Substantia nigra (tissue), 51 donors: ENCODE measurements at places on chromosomes 4 and X.

GRCh38 chrX:9992061-9992460, 24.9 kb downstream of the CLDN34 start:
- no peak for DNase-seq

DNA sequence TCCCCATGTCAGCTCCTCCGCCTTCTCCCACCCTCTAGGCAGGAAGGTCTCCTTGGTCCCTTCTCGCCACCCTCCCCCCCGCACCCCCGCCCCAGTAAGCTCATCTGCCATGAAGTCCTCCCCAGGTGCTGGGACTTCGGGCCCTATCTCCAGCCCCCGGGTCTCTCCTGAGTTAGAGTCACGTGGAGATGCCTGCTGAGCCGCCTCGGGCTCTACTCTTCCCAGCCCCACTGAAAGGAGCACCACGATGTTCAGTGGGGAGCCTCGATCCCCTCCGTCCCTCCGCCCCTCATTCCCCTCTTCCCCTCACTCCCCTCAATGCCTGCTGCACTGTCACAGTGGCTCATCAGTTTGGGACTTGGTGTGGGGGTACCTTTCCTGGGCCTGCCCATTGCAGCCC, 3.9 kb downstream of the HTRA3 start:
- no peak for DNase-seq

DNA sequence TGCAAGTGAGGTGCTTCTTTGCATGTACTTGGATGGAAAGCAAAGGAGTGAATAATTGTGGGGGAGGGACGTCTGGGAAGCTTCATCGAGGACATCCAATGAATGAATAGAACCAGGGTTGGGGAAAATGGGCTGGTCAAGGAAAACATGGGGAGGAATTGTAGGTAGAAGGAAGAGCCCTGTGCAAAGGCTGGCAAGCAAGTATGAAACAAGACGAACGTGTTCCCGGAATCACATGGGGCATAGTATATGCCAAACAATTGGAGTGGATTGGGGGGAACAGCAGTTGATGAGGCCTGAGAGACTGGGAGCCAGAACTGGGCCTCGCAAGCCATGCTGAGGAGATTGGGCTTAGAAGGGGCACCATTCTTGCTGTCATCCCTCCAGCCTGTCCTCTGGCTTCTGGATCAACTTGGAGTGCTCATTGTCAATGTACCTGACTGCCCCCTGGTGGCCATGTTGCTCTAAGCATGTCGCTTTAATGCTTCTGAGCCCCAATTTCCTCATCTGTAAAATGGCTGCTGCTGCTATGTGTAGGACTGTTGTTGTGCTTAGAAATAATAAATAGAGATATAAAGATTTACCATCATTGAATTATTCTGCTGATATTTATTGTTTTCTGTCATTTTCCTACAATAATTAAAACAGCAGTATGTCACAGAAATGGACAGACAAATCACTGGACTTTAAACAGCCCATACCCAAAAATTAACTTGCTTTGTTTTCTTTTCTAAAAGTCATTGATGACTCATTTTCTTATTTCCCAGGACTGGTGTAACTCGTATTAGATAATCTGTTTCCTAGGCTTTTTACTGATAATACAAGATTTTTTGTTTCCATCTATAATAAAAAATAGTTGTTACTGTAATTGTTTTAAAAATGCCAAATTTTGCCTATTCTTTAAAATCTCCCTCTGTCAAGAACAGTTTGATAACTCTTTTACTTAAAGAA, 66.4 kb downstream of the JADE3 start:
- peak; percentile 12 for DNase-seq

DNA sequence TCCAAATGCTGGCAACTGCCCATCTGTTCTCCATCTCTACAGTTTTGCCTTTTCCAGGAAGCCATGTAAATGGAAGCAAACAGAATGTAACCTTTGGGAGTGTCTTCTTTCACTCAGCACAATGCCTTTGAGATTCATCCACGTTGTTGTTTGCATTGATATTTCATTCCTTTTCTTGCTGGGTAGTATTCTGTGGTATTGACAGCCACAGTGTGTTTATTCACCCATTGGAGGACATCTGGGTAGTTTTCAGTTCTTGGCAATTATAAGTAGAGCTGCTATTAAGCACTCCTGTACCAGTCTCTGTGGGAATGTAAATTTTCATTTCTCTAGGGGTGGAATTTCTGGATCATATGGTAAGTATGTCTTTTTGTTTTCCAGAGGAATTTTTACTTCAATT, 194.3 kb upstream of the RPS6KA3 start:
- DNase-seq = no peak

GRCh38 chrX:85611926-85612325, 232.5 kb upstream of the POF1B start:
- DNase-seq = no peak

- DNase-seq = no peak
Measured at GRCh38 chr4:21992330-21992729, 43.8 kb upstream of the KCNIP4 start.

DNA sequence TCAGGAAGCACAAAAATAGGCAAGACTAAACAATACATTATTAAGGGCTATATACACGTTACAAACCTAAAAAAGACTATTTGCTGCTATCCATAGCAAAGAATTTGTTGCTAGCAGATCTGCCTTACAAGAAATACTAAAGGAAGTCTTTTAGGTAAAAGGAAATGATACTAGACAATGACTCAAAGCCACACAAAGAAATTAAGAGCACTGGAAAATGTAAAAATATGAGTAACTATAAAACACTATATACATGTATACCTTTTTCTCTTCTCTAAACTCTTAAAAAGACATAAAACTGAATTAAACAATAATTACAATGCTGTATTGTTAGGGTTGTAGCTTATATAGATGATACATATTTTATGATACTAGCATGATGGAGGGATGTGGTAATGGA, 25.7 kb downstream of the SLC9A7 start:
- DNase-seq = no peak

DNA sequence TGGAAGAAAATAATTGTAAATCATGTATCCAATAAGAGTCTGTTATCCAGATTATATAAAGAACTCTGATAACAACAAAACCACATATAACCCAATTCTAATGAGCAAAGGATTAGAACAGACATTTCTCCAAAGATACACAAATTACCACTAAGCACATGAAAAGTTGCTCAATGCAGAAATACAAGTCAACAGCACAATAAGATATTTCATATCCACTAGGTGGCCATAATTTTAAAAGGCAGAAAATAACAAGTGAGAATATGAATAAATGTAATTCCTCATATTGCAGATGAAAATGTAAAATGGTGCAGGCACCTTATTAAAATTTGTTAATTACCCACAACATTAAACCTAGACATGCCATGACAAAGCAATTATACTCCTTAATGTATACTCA, 73.9 kb upstream of the ZCCHC13 start:
- no peak for DNase-seq

GRCh38 chr4:159027535-159027934, 75.3 kb upstream of the RAPGEF2 start:
- no peak for DNase-seq

- DNase-seq = no peak
Measured at GRCh38 chr4:118190903-118191302, 156.6 kb downstream of the NDST3 start.

DNA sequence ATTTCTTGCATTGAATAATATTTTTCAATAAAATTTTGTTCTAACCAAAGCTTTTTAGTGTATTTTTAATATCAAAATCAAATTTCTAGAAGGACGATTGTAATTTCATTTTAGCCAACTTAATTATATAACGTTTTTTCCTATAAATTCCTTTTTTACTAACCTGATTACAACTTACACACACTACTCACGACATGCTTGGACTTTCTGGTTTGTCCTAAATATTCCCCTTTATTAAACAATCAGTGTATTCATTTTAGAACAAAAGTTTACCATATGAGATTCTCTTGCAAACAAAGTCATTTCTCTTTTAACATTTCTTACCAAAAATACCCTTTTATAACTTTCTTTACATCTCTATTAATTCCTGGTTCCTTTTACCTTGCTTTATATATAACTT, 173.7 kb downstream of the PWWP3B start:
- DNase-seq = no peak

- no peak for DNase-seq
Measured at GRCh38 chr4:4289597-4289940, 385 bp downstream of the LYAR start.
